ENCODE measurements at places on chromosomes 2 and 18. TPM values are rescaled to one million over a fixed set of nuclear protein-coding genes. Genes with fewer than 3 reads are reported as not detected.

SKOR2 gene
- not detected for total RNA-seq

AOX1 gene
- not detected for total RNA-seq

- no peak for DNase-seq
Observed at GRCh38 chr2:5691221-5691984, 781 bp upstream of the SOX11 start.

GRCh38 chr18:13239171-13239956, 20.8 kb downstream of the LDLRAD4 start:
- DNase-seq, result no peak

GALNT13 gene
- not detected for total RNA-seq

DNA sequence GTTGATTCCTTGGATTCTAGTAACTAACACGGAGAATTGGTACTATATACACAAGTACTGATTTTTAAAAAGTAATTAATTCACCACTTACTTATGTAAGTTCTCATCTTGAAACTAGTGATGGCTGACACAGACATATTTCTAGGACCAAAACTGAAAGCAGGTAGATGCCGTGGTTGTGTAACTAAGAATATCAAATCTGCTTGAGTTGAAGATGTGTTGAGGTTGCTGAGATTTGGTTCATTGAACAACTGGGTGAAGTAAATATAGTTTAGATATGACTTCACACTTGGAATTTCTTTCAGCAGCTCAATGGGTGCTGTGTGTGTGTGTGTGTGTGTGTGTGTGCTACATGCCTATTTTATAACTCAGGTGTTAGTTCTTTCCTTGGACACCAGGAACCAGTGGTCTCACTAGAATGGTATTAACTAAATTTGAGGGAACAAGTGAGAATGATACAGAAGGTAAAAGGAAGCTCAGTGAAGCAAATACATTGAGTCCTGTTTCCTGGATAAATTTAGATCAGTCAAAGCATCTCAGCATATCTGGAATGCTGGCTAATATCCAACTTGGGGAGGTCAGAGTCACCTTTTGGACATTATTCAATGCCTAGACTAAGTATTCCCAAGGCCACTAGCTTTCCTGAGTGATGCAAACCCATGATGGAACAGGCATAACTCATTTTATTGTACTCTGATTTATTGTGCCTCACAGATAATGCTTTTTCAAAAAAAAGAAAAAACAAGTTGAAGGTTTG, 110.7 kb upstream of the ZEB2 start:
- no peak for DNase-seq

DNA sequence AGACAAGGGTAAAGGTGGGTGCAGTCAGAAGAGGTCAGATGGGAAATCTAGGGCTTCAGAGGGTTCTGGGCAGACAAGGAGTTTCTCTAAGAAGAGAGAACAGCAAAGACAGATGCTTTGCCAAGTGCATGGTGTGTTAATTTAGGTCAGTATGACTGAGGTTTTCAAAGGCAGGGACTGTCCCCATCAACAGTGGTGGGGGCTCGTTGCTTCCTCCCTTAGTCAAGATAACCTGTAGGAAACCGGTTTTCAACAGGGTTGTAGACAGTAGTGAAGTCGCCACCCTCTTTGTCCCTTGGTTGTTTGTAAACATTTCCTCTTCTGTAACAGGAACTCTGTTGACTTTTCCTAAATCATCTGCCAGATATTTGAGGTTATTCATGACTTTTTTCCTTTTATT, 11.6 kb downstream of the RAB12 start:
- DNase-seq, result no peak

- DNase-seq, result no peak
Observed at GRCh38 chr2:31244101-31244500, 10.1 kb downstream of the EHD3 start.

PLEKHH2 gene
- total RNA-seq, result 0.02 TPM

GRCh38 chr2:220370764-220371163, 743.3 kb downstream of the SLC4A3 start:
- DNase-seq, result no peak
